MV-4-11 (cell line): ENCODE measurements at places on chromosomes 13 and 19.

GRCh38 chr19:39858541-39858940 is 12.4 kb upstream of the FBL start:
- DNase-seq = no peak

DNA sequence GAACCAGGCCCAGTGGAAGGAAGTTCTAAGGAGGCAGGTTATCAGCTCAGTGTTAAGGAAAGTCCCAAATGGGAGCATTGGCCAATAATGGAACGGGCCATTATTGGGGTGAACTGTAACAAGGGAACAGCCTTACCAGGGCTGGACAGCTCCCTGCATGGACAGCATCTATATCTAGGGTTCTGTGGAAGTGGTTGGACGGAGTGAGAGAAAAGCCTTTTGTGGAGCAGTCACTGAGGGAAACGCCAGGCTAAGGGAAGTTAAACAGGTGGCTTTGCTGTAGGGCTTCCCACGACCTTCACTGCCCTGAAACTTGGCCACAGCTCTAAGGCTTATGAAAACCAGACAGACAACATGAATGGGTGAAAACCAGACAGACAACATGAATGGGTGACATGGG is 17.0 kb downstream of the POU2F2 start:
- DNase-seq = no peak

GRCh38 chr19:11550265-11550664 is 8.8 kb downstream of the ELOF1 start:
- no peak for DNase-seq

DNA sequence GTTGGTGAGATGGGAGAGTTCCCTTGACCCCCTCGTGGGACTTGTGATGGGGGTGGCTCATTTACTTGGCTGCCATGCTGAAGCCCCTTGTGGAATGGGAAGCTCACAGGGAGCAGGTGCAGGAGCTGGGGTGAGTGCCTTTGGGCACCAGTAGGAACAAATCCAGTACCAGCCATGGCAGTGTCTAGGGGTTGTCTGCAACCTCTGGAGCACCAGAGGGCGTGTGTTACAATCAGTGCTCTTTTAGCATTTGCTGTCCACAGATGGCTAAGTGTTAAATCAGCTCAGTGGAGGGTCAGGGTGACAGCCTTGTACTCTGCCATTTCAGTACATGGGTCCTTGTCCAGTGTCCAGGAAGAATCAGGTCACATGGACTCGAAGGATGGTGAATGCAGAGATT is 75.6 kb downstream of the ATP8A2 start:
- no peak for DNase-seq

DNA sequence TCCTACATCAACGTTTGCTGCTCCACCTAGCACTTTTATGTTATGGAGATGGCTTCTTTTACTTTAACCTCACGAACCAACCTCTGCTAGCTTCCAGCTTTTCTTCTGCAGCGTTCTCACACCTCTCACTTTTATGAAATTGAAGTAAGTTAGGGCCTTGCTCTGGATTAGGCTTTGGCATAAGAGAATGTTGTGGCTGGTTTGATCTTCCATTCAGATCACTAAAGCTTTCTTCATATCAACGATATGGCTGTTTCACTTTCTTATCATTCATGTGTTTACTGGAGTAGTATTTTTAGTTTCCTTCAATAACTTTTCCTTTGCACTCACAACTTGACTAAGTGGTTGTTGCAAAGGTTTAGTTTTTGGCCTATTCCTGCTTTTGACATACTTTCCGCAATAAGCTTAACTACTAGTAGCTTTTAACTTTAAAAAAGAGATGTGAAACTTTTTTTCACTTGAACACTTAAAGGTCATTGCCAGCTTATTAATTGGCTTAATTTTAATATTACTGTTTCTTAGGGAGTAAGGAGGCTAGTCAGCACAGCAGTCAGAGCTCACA is 60.0 kb upstream of the SPRY2 start:
- peak; percentile 86 for DNase-seq
